ENCODE measurements at places on chromosomes 6 and 20. TPM values are rescaled to one million over a fixed set of nuclear protein-coding genes. Genes with fewer than 3 reads are reported as not detected.
A peak's percentile ranks its signal among the peaks of the same experiment; 100 is the strongest.

DNA sequence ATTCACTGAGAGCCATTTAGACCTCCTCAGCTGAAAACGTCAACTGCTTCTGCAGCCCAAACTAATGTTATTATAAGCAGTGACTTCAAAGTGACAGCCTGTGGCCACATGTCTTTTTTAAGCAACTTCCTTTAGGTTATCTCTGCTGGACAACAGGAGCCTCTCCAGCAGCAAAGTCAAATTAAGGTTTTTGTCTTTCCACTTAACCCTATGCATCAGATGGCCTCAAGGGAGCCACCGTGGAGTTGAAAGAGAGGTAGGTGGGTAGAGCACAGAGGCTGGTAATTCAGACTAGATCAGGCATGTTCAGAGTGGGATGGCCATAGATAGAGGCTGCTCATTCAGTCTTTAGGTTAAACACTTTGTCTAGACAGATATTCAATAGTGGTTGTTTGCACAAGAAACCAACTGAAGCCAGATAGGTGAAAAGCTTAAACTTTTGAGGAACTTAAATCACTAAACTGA, 300.6 kb upstream of the ECI2 start:
- no peak for DNase-seq

DNA sequence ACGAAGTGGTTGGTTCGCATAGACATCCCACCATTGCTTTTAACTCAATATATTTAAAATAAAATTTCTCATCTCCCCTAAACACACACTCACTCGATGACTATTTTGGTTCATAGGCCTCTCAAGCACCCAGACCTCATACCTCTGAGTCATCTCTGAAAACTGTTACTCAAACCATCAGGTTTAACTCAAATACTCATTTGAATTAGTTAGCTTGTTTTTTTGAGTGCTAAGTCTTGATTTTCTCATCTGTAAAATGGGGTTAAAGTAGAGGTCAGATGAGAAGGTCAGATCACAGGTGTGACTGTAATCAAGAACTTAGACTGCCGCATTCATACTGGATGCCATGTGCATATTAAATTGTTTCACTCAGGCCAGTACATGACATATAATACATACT, 243.9 kb upstream of the TENT5A start:
- peak; percentile 94 for DNase-seq

DNA sequence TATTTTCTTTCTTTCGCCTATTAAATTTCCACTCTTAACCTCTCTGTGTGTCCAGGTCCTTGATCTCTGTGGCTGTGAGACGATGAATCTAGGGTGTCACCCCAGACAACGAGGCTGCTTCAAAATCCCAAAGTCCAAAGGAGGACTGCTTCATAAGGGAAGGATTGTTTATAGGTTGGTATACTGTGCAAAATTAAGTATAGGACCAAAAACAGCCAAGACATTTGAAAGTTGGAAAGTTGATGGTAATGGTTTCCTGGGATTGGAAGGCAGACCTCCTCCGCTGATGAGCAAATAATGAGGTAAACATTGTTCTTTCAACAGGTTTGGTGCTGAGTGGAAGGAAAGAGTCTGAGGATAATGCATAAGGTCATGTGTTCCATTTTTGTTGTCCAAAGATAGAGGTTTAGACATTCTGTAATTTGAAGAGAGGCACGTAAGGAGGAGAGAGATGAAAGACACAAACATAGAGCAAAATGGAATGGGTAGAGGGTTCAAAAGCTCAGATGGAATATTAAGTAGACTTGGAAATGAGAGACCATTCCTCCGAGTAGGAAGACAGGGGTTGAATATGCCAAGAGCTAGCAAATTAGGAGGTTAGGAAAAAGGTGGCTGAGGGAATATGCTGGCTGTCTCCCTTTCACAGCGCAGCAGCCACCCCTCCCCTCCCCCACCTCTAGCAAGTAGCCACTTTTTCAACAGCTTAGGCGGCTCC, 24.8 kb downstream of the ZNF311 start:
- DNase-seq = no peak

- DNase-seq = peak; percentile 45
Measured at GRCh38 chr6:7621761-7622160, 31.8 kb downstream of the SNRNP48 start.

DNA sequence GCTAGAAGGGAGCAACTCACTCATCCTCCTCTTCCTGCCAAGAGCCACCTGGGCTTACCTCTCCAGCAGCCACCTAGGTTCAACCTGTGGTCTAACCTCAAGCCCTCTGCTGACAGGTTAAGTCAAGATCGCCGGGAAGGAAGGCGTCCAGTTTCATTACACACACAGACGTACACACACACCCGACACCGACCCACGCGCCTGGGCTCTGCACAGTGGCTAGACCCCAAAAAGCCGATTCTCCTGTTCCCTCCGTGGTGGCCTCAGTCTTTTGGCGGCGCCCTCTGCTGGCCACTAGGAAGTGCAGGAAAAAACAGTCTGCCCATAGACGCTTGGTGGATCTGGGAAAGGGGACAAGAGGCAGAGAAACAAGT, 52.8 kb downstream of the MRPL14 start:
- peak; percentile 85 for DNase-seq

DNA sequence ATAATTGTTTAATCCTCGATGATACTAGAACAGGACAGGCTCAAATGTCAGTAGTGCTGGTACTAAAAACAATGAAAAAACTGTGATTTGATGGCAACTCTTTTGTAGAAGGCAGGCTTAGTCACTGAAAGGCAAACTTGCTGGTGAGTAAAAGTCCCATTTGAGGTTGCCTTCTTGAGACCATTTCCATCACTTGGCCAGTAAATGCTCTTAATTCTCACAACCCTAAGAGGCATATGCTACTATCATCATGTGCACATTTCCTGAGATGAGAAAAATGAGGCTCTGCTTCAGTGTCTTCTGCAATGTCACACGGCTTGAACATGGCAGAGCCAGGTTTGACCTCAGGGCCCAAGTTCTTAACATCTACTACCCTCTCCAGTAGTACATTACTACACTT, 9.9 kb downstream of the AKIRIN2 start:
- no peak for DNase-seq

DNA sequence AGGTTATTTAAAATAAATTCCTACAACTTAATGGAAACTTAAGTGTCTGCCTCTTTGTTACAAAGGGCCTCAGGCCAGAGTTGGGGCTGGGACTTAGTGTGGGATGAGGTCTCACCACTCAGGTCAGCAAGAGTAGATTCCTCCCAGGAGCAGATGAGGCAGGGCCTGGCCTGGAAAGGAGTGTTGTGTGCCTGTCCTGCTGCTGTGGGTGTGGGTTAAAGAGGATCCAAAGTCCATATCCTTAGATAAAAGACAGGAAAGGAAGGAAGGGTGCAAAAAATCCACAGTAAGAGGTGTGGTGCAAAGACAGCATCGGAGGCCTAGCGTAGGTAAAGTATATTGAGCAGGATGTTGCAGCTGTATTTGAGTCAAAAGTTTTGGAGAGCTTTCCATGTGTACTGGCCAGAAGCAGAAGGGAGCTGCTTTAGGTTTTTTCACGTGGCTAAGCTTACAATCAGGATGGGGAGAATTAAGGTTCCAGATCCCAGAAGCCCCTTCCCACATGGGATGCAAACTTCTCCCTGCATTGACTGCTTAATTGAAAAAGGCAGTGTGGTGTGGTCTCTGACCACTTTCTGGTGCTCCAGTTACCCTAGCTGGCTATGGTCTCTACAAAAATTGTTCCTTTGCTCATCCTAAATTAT, 12.8 kb upstream of the PLCG1 start:
- no peak for DNase-seq

DNA sequence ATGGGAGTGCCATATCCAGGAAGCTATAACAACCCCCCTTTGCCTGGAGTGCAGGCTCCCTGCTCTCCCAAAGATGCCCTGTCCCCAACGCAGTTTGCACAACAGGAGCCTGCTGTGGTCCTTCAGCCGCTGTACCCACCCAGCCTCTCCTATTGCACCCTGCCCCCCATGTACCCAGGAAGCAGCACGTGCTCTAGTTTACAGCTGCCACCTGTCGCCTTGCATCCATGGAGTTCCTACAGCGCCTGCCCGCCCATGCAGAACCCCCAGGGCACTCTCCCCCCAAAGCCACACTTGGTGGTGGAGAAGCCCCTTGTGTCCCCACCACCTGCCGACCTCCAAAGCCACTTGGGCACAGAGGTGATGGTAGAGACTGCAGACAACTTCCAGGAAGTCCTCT, 56.7 kb upstream of the TMEM181 start:
- DNase-seq = no peak

DNA sequence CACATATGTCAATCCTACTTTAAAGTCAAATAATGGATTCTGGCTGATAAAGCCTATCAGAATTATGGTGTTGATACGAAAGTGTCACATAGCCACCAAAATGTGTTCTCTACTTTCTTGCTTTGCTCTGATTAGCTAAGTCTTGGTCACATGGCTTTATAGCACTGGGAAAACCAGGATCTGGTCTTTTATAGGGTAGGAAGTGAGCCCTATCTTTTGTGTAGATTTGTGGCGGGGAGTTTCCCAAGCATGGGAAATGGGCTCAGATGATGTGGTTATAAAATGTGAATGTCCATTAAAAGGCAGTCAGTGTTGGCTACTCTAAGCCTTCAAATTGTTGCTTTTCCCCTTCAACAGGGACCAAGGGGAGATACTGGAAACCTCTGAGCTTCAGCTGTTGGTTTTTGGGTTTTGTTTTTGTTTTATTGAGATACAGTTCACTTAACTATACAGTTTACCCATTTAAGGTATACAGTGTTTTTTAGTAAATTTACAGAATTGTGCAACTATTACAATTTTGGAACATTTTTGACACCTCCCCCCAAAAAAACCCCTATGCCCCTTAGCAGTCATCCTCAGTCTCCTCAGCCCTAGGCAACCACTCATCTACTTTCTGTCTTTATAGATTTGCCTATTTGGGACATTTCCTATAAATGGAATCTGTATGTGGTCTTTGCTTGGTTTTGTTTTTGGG, 12.2 kb downstream of the RRP36 start:
- DNase-seq = no peak

DNA sequence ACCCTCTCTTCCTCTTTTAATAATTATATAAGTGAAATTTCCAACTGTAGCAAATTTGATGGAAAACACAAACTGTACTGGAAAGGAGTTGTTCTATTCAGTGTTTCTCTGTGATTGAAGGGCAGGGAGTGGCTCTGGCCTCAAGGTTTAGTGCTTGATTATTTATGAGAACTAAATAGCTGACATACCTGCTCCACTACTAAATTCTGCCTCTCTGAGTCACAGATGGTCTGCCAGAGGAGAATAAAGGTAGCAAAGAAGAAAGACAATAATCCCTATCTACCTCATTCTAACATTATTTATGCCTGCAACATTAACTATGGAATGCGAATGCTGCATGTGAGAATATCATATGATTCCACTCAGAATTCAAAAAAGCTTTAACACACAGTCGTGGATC, 9.3 kb downstream of the BMP5 start:
- peak; percentile 64 for DNase-seq

DNA sequence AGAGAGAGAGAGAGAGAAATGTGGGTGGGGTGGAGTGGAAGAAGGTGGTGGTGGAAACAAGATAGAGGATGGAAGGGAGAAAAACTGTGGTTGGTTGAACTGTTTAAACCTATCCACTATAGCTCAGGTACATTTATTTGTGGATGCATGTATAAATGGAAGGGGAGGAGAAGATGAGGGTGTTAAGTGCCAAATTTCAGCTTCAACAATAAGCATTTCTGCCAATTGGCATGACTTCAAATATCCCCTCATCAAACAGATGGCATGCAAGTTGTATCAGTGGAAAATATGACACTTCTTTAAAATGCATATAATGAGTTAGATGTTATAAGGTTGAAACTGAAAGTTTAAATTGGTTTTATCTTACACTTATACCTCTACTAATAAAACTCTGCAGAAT, 216.1 kb downstream of the LMBRD1 start:
- DNase-seq = no peak

DNA sequence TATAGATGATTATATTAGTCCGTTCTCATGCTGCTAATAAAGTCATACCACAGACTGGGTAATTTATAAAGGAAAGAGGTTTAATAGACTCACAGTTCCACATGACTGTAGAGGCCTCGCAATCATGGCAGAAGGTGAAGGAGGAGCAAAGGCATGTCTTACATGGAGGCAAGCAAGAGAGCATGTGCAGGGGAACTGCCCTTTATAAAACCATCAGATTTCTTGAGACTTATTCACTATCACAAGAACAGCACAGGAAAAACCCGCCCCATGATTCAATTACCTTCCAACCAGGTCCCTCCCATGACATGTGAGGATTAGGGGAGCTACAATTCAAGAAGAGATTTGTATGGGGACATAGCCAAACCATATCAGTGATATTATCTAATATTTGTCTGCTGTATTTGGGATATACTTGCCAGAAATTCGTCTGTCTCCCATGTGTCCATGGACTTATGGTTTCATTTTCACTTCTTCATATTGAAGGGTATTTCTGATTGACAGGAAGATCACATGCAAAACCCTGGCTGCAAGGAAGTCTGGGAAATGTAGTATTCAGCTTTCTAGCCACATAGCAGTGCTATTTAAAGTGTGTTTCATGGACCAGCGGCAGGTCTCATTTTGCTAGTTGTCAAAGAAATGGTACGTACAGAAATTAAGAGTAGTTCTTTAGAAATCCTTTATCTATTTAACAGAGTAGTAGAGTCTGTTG, 50.5 kb upstream of the PAK5 start:
- peak; percentile 69 for DNase-seq

DNA sequence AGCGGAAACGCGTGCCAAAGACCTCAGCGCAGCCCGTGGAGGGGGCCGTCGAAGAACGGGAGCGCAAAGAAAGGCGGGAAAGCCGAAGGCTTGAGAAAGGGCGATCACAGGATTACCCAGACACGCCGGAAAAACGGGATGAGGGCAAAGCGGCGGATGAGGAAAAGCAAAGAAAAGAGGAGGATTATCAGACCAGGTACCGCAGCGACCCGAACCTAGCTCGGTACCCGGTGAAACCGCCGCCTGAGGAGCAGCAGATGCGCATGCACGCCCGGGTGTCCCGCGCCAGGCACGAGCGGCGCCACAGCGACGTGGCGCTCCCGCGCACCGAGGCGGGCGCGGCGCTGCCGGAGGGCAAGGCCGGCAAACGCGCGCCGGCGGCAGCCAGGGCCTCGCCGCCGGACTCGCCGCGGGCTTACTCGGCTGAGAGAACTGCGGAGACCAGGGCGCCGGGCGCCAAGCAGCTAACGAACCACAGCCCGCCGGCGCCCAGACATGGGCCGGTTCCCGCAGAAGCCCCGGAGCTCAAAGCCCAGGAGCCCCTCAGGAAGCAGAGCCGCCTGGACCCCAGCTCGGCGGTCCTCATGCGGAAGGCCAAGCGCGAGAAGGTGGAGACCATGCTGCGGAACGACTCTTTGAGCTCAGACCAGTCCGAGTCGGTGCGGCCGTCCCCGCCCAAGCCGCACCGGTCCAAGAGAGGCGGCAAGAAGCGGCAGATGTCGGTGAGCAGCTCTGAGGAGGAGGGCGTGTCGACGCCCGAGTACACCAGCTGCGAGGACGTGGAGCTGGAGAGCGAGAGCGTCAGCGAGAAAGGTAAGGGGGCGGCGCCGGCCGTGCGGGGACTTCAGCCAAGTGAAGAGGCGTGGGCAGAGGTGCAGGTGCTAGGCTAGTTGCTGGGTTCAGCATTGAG, 296.2 kb downstream of the RIMS1 start:
- DNase-seq = peak; percentile 59

Gene TRERF1
- total RNA-seq = 6.2 TPM

Gene NKX2-4
- 1.2 TPM for total RNA-seq

Gene LRRC1
- total RNA-seq = 18.4 TPM

Gene SSTR4
- total RNA-seq = not detected

All from M059J (cell line).